ENCODE measurements at places on chromosomes 13 and 19.

DNA sequence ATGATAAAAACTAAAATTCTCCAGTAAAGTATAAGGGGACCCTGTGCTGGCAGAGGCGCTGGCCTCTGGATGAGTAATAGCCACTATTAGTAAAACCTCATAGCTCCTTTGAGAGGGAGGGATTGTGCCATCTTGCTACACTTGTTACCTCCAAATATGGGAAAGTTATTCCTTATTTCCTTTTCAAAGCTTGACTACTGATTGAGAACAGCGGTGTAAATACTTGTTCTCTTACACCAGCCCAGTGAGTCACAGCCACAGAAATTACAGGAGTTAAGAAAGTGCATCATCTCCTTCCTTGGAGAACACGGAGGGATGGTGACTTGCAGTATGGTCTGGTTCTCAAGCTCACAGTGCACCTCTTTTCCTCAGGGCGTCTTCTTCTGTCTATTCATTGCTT lies 379.0 kb downstream of the EFNB2 start:
- no peak for DNase-seq

- DNase-seq, result no peak
These were observed 4.2 kb upstream of the B3GLCT start for GRCh38 chr13:31195616-31196015.

GRCh38 chr19:48970139-48970766 lies 5.1 kb downstream of the FTL start:
- DNase-seq, result no peak

DNA sequence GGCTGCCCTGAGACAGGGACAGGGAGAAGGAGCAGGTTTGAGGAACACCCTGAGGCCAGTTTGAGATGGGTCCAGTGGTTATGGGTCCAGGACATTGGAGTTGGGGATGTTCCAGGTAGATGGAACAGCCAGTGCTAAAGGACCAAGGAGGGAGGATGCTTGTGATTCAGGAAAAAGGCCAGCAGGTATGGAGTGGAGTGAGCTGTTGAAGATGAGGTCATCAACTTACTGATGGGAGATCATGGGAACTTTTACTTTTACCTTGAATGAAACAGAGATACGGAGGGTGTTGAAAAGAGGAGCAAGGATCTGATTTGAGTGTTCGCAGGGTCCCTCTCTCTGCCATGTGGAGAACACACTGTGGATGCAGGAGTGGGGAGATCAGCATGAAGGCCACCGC lies 25.5 kb downstream of the SPTBN4 start:
- no peak for DNase-seq

- DNase-seq, result no peak
These were observed 22.7 kb downstream of the AKT2 start for GRCh38 chr19:40262422-40262821.

- DNase-seq, result no peak
These were observed 18.0 kb downstream of the SLC5A5 start for GRCh38 chr19:17889609-17890214.

GRCh38 chr13:45242070-45242469 lies 41.2 kb upstream of the KCTD4 start:
- DNase-seq, result no peak
